Right ventricle myocardium superior (tissue), 1 donor: ENCODE measurements at places on chromosomes 2 and 18. TPM values are rescaled to one million over a fixed set of nuclear protein-coding genes. Genes with fewer than 3 reads are reported as not detected.

Gene ATOH8
- total RNA-seq = 25.8 TPM

- DNase-seq = no peak
Measured at GRCh38 chr2:163600801-163601200, 135.0 kb downstream of the FIGN start.

GRCh38 chr2:96400049-96401000 lies 64.8 kb downstream of the NCAPH start:
- no peak for DNase-seq

DNA sequence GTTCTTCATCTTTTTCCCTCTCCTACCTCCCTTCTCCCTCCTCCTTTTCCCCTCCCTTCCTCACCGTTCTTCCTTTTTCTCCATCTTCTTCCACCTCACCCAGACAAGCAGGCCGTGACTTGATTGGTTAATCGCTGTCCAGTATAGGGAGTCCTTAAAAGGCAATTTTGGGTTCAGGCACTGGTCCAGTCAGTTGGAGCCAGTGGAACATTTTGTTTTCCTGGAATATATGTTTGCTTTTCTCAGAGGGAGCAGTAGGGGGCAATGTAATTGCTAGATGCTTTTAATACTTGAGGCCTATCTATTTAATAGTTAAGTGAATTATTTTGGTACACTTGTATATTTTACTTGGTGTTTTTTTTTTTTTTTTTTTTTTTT lies 15.0 kb downstream of the ELAC1 start:
- DNase-seq = no peak

DNA sequence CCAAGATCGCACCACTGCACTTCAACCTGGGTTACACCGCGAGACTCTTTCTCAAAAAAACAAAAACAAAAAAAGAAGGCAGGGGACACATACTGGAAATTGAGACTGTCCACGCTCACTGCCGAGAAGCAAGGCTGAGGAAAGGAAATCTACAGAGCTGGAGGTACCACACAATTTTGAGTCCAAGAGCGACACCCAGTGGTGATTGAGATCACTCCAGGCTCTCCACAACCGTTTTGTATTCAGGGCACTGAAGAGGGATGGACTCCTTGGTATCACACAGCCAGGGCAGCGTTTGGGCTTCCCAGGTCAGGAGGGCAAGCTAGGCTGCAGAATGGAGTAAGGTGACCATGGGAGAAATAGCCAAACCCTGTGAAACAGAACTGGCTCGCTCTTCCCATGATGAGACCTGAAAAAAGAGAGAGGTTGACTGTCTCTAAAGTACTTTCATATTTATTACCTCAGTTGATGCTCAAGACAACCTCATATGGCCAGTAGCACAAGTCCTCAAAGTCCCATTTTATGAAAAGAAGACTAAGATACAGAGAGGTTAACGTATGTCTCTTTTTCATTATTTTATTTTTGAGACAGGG lies 74.5 kb upstream of the YPEL5 start:
- peak; percentile 51 for DNase-seq

GRCh38 chr18:47263430-47264307 lies 12.2 kb upstream of the SKOR2 start:
- no peak for DNase-seq

Gene PJVK
- total RNA-seq = 1.0 TPM

DNA sequence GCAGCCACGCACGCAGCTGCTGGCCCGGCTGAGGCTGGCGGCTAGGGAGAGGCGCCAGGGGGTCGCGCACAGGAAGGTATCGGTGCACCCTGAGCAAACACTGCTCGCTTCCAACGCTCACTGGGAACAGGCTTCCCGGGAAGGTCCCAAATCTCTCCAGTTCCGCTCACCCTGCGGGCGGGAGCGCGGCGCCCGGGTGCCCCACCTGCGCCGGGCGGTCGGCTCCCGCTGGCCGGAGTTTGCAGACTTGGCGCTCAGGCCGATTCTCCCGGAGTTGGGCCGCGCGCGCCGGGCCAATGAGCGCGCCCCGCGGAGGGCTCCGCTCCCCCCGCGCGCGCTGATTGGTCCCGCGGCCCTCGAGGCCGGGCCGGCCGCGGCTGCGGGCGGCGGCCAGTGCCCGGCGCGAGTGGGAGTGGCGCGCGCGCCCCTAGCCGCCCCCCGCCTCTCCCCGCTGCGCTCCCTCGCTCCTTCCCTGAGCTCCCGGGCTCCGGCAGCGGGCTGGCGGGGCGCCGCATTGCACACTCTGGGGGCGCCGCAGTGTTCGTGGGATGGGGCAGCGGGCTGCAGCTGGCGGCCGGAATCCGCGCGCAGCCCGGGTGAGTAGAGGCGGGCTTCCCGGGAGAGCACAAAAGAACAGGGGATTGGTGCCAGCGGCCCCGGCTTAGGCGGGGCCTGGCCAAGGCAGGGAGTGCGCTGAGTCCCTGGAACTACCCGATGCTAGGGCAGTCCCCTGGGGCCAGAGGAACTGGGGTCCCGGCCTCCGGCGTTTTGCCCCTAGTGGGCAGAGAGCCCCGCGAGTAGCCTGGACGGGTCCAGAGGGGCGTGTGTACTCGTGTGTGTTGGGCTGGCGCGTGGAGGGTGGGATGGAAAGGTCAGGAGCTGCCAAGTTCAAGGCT lies at the start of gene LYPD6:
TSS of gene LYPD6 (plus strand) at position 461 of the 896 bp plus-strand sequence. CDS start 107,122 bp downstream, outside the sequence.
- DNase-seq = peak; percentile 83

GRCh38 chr2:235614900-235615712 lies 121.3 kb downstream of the AGAP1 start:
- DNase-seq = peak; percentile 76

GRCh38 chr2:24382363-24383073 lies 22.2 kb upstream of the ITSN2 start:
- DNase-seq = peak; percentile 66

GRCh38 chr2:136006658-136007057 lies 21.2 kb upstream of the DARS1 start:
- no peak for DNase-seq

DNA sequence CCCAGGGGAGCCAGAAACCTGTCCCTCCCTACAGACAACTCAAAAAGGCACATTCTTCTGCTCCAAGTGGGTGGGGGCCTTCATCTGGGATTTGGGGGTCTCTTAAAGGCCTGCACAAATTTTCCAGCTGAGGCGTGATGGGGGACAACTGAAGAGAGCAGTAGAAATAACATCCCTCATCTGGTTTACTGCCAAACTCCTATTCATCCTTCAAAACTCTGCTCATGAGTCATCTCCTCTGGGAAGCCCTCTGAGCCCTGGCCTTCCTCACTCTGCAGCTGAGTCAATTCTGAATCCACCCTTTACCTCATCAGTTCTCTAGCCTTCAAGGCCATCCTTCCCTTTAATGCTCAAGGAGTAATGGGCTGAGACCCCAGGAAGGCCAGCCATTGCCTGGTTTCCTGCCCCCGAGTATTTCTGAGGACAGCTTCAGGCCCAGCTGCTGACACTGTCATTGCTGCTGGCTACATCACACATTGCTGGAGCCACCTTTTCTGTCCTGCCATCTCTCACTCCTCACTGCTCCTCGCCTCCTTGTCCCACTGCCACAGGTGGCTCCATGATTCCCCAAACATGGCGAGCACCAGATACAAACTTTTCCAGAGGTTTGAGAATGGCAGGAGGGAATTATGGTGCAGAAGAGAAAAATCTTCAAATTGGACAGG lies 32.2 kb upstream of the GLI2 start:
- no peak for DNase-seq

GRCh38 chr2:176934869-176935415 lies 277.7 kb upstream of the HNRNPA3 start:
- DNase-seq = no peak

GRCh38 chr2:241509155-241509784 lies 886 bp upstream of the STK25 start:
- peak; percentile 71 for DNase-seq

Gene KHK
- 3.3 TPM for total RNA-seq

GRCh38 chr2:232925821-232926156 lies 55.7 kb downstream of the SNORC start:
- DNase-seq = no peak

GRCh38 chr2:150425121-150425955 lies 62.1 kb downstream of the RND3 start:
- DNase-seq = peak; percentile 50

Gene MC2R
- not detected for total RNA-seq

DNA sequence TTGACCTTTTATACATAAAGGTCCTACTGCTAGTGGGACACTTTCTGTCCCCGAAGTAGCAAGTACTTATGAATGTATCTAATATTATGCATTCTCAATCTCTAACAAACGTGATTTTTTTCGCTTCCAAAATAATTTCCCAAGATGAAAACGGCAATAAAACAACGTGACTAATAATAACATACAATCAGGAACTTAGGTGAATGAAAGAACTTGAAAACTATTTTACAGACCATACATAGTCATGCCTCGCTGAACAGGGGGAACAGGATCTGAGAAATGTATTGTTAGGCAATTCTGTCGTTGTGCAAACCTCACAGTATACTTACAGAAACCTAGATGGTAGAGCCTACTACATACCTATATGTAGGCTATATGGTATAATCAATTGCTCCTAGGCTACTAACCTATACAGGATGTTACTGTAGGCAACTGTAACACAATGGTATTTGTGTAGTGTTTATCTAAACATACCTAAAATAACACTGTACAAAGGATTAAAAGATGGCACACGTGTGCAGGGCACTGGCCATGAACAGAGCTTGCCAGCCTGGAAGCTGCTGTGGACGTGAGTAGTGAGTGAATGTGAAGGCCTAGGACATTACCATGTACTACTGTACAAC lies 2.5 kb downstream of the RTN4 start:
- DNase-seq = no peak

Gene MYO5B
- total RNA-seq = 0.38 TPM

- DNase-seq = no peak
Measured at GRCh38 chr2:229712136-229712535, 2.2 kb downstream of the DNER start.

DNA sequence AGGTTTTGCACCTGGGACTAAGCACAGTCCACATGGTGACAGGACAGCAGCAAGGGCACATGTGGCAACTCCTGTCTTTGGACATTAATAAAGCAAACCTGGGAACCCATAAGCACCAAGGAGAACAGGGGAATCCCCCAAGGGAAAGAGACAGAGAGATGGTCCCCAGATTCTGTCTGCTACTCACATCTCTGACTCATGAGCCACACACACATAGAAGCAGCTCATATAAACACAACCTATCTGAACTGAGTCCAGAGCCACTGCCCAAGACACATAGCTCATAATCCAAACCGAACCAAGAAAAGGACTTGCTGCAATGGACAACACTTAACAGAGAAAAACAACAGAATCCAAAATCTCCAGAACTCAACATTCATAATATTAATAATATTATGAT lies 82.5 kb downstream of the OSBPL1A start:
- no peak for DNase-seq

GRCh38 chr2:99825630-99826029 lies 316.8 kb downstream of the AFF3 start:
- DNase-seq = no peak

Gene PROKR1
- not detected for total RNA-seq

Gene DSG2
- total RNA-seq = 37.1 TPM

Gene ZSWIM2
- total RNA-seq = not detected

DNA sequence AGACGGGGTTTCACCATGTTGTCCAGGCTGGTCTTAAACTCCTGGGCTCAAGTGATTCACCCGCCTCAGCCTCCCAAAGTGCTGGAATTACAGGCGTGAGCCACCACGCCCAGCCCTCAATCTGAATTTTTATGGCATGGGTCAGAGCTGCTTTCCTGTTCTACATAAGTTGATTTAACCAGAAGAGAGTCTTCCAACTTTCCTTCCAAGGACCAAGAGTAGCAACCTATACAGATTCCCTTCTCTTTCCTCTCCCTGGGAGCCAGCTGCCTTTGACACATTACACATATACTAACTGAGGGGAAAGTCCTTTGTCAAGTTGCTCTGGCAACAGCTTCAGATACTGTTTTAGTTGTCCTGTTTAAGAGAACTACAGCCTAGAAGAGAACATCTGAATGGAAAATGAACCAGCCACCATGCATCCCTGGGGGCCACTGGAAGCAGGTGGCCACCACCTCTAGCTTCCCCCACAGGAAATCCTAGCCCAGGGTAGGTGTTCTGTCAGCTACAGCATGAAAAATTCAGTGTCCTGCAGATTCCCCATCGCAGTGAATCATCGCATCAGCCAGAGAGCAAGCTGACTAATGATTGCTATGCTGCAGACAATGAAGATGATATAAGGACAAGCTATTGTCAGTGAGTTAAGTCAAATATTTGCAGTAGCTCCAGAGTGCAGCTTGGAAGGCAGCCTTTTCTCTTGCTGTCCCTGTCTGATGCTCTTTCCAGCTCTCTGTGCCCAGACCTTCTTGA lies 62.9 kb downstream of the POMC start:
- DNase-seq = no peak

DNA sequence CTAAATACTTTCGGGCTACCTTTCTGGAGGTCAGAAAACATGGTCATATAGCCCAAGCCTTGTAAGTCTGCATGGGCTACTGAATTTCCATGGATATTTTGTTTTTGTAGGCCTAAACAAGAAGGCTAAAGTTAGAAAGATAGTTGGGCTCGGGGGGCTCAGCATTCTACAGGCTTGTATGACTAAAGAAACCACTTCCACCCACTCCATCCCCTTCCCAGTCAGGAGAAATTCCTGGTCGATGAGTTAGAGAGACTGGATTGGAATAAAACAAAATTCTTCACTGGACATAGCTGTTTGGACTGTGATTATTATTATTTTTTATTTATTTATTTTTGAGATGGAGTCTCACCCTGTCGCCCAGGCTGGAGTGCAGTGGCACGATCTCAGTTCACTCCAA lies 539.4 kb upstream of the TNP1 start:
- no peak for DNase-seq

DNA sequence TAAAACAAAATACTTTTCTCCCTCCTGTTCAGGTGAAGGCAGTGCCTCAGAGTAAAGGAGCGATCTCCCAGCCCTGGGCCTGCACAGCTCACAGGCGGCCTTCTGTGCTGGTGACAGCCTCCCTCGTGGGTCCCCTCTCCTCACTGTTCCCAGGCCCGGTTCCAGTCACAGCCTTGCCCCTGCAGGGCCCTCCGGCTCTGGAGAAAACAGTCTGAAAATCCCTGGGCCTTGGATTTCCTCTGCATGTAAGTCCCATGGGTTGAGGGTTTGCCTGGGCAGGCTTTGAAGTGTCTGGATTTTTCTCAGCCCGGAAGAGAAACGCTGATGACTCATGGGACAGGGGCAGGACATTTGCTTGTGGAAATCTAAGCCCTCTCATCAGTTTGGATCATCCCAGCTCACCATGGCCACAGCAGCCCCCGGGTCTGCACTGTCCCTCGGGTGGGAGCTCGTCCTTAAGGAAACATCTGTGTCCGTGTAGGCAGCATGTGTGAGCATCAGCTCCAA lies 186.1 kb upstream of the RAB12 start:
- DNase-seq = no peak
